ENCODE measurements at places on chromosomes 3 and 15. TPM values are rescaled to one million over a fixed set of nuclear protein-coding genes. Genes with fewer than 3 reads are reported as not detected.
A peak's percentile ranks its signal among the peaks of the same experiment; 100 is the strongest.

- no peaks in the 10 kb centered on the region for H3K36me3 ChIP-seq
- no peak for DNase-seq
- no peak overlapping the region for H3K27ac ChIP-seq
- H3K4me1 ChIP-seq, result no peaks in the 10 kb centered on the region
- H3K4me3 ChIP-seq, result no peak overlapping the region
Measured at GRCh38 chr15:94206463-94207167, 24.7 kb upstream of the MCTP2 start.

The LRRC2 gene
- total RNA-seq, result 1.6 TPM

GRCh38 chr15:99706557-99707303, 26.5 kb downstream of the LYSMD4 start:
- H3K4me3 ChIP-seq, result no peak overlapping the region
- DNase-seq, result no peak
- H3K27me3 ChIP-seq, result no peaks in the 10 kb centered on the region
- H3K4me1 ChIP-seq, result peaks cover 18% of the 10 kb centered on the region
- H3K27ac ChIP-seq, result peak overlapping the region; percentile 3

The GPD1L gene
- 54.6 TPM for total RNA-seq

The GOLGA6L2 gene
- total RNA-seq, result not detected

- no peaks in the 10 kb centered on the region for H3K36me3 ChIP-seq
- H3K27me3 ChIP-seq, result no peaks in the 10 kb centered on the region
- H3K27ac ChIP-seq, result no peak overlapping the region
- DNase-seq, result no peak
- H3K4me3 ChIP-seq, result no peak overlapping the region
- no peaks in the 10 kb centered on the region for H3K4me1 ChIP-seq
Measured at GRCh38 chr15:60471314-60471713, 7.6 kb downstream of the ICE2 start.

- H3K27me3 ChIP-seq, result no peaks in the 10 kb centered on the region
- no peak overlapping the region for H3K27ac ChIP-seq
- no peaks in the 10 kb centered on the region for H3K36me3 ChIP-seq
- H3K4me1 ChIP-seq, result no peaks in the 10 kb centered on the region
- DNase-seq, result no peak
Measured at GRCh38 chr3:152155246-152156020, 113.3 kb upstream of the MBNL1 start.

DNA sequence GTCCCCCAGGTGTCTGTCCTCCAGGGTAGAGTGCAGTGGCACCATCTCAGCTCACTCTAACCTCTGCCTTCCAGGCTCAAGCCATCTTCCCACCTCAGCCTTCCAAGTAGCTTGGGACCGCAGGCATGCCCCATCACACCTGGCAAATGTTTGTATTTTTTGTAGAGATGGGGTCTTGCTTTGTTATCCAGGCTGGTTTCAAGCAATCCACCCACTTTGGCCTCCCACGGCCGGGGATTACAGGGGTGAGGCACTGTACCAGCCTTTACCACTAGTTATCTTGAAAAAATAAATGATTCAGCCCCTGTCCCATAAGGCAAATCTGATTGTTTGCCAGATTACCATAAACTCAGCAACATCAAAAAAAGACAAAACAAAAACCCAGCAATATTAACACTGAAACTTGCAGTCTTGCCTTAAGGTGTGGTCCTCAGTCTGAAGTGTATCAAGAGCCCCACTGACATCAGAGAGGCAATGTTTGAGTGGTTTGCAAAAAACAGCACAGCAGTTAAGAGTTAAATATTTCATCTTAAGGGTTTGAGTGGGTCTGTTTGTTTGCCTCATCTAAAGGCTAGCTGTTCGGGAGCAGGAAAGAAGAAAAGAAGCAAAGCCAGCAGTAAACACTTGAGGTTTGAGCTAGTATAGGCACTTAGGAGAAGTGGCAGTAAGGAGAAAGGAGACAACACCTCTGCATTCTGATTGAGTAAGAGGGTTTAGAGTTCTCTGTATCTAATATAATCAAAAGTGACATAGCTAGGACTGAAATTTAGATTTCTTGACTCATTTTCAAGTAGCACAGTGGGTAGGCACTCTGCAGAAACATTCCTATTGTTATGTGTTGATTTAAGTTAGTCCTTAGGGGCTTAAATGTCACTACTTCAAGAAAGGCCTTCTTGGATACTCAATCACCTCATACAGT, 26.3 kb upstream of the EDEM1 start:
- H3K27ac ChIP-seq, result no peak overlapping the region
- H3K36me3 ChIP-seq, result no peaks in the 10 kb centered on the region
- H3K4me3 ChIP-seq, result no peak overlapping the region
- H3K27me3 ChIP-seq, result no peaks in the 10 kb centered on the region
- H3K4me1 ChIP-seq, result no peaks in the 10 kb centered on the region

DNA sequence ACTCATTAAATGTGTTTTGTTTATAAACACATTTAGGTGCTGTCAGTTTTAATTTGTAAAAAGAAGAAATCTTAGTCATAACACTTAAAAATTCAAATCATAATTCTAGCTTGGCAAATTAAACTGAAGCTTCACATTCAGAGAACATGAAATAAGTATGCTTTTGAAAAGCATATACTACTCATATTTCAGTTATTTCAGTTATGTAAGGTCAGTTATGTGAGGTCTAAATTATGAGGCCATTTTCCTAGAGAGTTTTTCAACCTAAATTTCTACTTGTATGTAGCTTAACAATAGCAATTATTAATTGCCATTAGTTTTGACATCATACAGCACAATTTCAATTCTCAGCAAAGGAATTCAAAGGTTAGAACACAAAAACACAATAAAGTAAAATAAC, 465.0 kb downstream of the PLOD2 start:
- no peaks in the 10 kb centered on the region for H3K4me1 ChIP-seq
- H3K36me3 ChIP-seq, result no peaks in the 10 kb centered on the region
- H3K27ac ChIP-seq, result no peak overlapping the region
- no peaks in the 10 kb centered on the region for H3K27me3 ChIP-seq

The DZIP1L gene
- total RNA-seq, result 2.8 TPM

- H3K27ac ChIP-seq, result no peak overlapping the region
- peak; percentile 82 for DNase-seq
- no peaks in the 10 kb centered on the region for H3K36me3 ChIP-seq
- H3K4me1 ChIP-seq, result no peaks in the 10 kb centered on the region
- H3K4me3 ChIP-seq, result no peak overlapping the region
Measured at GRCh38 chr3:111715911-111716523, 120.9 kb upstream of the ZBED2 start.

DNA sequence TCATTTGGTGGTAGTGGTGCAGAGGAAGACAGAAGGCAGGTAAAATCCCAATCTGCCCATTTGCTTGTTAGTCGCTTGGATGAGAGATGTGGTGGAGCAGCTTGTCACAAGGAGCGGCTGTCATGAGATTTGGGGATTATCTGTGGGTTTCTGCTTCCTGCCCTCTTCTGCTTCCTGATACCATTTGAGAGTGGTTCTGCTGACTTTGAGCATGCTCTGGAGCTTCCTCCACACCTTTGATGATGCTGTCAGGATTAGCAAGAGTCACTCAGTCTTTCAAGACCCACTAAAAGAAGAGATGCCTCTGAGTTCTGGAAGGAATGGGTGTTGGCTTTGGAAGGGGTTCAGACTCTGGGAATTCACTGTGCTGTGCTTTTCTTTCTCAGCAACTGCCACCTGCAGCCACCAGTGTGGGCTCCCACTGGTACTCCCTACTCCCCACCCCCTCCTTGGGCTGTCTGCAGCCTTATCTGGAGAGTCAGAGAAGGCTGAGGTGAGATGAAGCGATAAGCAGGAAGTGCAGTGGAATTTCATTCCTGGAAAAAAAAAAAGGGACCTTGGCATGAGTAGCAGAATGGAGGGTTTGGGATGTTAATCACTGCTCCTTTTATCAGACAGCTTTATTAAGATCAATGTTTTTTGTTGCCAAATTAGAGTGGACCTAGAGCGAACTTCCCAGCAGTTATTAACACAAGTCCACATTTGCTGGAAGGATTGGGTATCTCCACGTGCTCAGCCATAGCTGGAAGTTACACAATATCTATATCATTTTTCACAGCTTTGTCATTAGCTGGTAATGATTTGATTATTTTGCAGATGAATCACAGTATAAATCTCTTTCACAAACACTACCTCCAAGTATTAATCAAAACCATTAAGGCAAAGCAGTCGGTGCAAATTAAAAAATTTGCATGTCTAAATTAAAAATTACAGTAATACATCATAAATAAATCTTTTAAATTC, 233.0 kb upstream of the SATB1 start:
- no peak for DNase-seq
- no peak overlapping the region for H3K27ac ChIP-seq
- no peaks in the 10 kb centered on the region for H3K36me3 ChIP-seq
- H3K27me3 ChIP-seq, result no peaks in the 10 kb centered on the region
- H3K4me1 ChIP-seq, result no peaks in the 10 kb centered on the region

- H3K4me1 ChIP-seq, result no peaks in the 10 kb centered on the region
- H3K36me3 ChIP-seq, result no peaks in the 10 kb centered on the region
- DNase-seq, result no peak
- no peak overlapping the region for H3K27ac ChIP-seq
- H3K4me3 ChIP-seq, result no peak overlapping the region
Measured at GRCh38 chr3:146929696-146930095, 324.6 kb upstream of the PLSCR5 start.

DNA sequence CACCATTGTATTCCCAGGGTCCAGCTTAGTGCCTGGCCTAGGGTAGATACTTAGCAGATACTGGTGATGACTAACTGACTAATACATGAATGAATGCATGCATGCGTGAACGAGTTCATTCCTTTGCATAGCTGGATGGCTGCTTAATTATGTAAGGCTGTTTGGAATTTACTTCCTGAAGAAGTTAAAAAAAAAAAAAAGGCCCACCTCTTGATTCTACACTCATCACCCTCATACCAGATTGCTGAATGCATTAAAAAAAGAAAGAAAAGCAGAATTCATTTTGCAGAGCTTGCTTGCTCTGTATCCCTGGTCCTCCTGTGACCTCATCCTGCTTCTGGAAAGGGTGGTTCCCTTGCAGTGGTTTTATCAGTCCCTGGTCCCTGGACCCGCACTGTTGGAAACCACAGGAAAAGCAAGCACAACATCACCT, 277.6 kb upstream of the CFAP20DC start:
- no peak overlapping the region for H3K27ac ChIP-seq
- no peaks in the 10 kb centered on the region for H3K36me3 ChIP-seq
- no peak for DNase-seq
- no peaks in the 10 kb centered on the region for H3K27me3 ChIP-seq
- H3K4me3 ChIP-seq, result no peak overlapping the region

DNA sequence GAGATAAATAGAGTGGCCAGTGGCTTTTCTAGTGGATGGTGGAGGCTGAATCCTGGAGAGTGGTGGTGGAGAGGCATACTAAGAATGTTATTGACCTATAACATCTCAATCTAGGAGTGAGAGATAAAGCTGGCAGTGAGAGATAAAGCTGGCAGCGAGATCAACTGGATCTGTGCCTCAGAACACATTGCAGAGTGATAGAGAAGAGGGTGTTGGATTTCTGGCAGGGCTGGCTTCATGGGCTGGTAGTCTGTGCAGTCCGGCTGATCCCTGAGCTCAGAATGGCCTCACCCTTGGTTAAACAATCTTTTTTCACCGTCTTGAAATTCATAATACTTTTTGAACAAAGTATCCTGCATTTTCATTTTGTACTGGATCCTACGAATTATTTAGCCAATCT, 221.2 kb downstream of the NLGN1 start:
- no peaks in the 10 kb centered on the region for H3K36me3 ChIP-seq
- H3K27me3 ChIP-seq, result no peaks in the 10 kb centered on the region
- no peak overlapping the region for H3K27ac ChIP-seq
- DNase-seq, result no peak
- H3K4me3 ChIP-seq, result no peak overlapping the region
- H3K4me1 ChIP-seq, result no peaks in the 10 kb centered on the region

GRCh38 chr3:25663347-25663868, 1.3 kb downstream of the TOP2B start:
- no peaks in the 10 kb centered on the region for H3K36me3 ChIP-seq
- no peaks in the 10 kb centered on the region for H3K27me3 ChIP-seq
- H3K27ac ChIP-seq, result peak overlapping the region; percentile 95
- H3K4me3 ChIP-seq, result peak overlapping the region; percentile 90
- DNase-seq, result peak; percentile 55

DNA sequence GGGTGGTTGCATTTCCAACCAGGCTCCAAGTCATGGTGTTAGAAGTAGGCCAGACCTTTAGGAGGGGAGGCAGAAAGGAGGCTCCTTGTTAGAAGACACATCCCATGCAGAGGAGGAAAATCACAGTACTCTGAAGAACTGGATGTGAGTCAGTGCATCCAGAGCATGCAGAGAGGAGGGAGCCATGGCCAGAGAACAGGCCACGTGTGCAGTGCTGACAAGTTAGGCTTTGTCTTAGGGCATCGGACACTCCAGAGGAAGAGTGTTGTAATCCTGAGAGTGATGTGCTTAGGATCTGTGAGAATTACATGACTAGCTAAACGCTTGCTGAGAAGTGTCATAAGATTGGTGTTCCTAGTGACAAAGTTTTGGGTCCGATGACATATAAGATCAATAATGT, 456.5 kb upstream of the THRB start:
- no peak overlapping the region for H3K4me3 ChIP-seq
- H3K27me3 ChIP-seq, result no peaks in the 10 kb centered on the region
- H3K4me1 ChIP-seq, result no peaks in the 10 kb centered on the region

- DNase-seq, result no peak
- H3K4me1 ChIP-seq, result no peaks in the 10 kb centered on the region
- H3K36me3 ChIP-seq, result peaks cover 34% of the 10 kb centered on the region
Measured at GRCh38 chr3:142501004-142501926, 53.4 kb upstream of the XRN1 start.

The CP gene
- 4.7 TPM for total RNA-seq

DNA sequence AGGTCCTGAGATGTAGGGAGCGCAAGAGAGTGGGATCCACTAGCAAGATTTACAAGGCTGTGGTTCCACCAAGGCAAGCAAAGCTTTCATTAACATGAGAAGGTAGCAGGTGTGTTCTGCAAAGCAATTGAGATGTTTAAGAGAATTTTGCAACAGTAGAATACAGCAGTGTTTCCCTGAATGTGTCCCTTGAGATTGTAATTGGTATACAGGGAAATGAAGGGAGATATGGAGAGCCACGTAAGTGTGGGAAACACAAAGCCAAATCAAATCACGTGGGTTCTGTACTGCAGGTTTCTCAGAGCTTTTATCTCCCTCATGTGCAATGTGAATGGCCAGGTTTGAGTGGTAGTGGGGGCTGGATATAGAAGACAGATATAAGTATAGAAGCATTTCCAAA, 67.3 kb downstream of the ATG7 start:
- no peak overlapping the region for H3K27ac ChIP-seq
- H3K4me3 ChIP-seq, result no peak overlapping the region
- no peaks in the 10 kb centered on the region for H3K4me1 ChIP-seq
- H3K27me3 ChIP-seq, result no peaks in the 10 kb centered on the region
- no peaks in the 10 kb centered on the region for H3K36me3 ChIP-seq
- no peak for DNase-seq

- no peaks in the 10 kb centered on the region for H3K4me1 ChIP-seq
- peak overlapping the region; percentile 86 for H3K27ac ChIP-seq
- DNase-seq, result peak; percentile 45
- H3K36me3 ChIP-seq, result peaks cover 19% of the 10 kb centered on the region
- H3K4me3 ChIP-seq, result peak overlapping the region; percentile 94
Measured at GRCh38 chr3:48990636-48991469, 812 bp downstream of the P4HTM start.

The SLC9C1 gene
- 12.4 TPM for total RNA-seq

DNA sequence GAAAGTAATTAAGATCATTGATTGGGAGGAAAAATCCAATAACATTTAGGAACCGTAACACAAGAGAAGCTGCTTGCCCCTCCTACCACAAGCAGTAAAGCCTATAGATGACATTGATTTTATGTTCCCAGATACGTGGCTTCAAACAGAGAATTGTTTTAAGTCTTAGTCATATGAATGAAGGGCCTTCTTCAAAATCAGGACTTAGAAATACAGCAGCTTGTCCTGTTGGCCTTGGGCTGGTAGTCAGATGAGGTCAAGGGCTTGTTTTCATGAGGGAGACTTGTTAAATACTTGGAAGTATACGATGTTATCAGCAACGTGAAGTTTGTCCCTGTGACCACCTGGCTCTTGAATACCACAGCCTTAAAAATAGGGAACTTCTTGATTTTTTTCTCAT, 114.4 kb downstream of the VGLL4 start:
- no peaks in the 10 kb centered on the region for H3K4me1 ChIP-seq
- H3K4me3 ChIP-seq, result no peak overlapping the region

The MYRIP gene
- total RNA-seq, result 6.0 TPM

Measured in Peyer's patch (tissue), 4 donors.